ENCODE measurements at places on chromosomes 4 and X.
A peak's percentile ranks its signal among the peaks of the same experiment; 100 is the strongest.

GRCh38 chr4:52939739-52940138 lies 77.6 kb downstream of the RASL11B start:
- no peak for DNase-seq

- DNase-seq = no peak
Measured at GRCh38 chr4:112908511-112908910, 140.9 kb upstream of the ANK2 start.

- DNase-seq = no peak
Measured at GRCh38 chr4:52932591-52933470, 70.7 kb downstream of the RASL11B start.

GRCh38 chr4:52006887-52007286 lies 13.3 kb downstream of the LRRC66 start:
- DNase-seq = no peak

DNA sequence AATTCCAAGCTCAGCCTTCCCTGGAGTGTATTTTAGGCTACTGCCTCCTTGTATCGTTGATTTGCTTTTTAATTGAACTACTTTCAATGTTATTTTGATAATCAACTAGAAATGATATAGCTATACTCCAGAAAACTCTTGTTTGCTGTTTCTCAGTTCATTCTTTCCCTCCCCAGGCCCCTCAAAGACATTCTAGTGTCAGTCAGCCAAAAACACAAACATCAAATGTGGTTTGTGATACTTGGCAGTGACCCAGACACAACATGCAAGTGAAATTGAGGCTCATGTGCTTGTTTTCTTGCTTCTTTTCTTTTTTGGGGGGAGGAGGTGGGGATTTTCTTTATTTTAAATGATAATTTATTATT lies 7.6 kb downstream of the FAT4 start:
- no peak for DNase-seq

- no peak for DNase-seq
Measured at GRCh38 chr4:73646117-73646516, 25.9 kb upstream of the RASSF6 start.

DNA sequence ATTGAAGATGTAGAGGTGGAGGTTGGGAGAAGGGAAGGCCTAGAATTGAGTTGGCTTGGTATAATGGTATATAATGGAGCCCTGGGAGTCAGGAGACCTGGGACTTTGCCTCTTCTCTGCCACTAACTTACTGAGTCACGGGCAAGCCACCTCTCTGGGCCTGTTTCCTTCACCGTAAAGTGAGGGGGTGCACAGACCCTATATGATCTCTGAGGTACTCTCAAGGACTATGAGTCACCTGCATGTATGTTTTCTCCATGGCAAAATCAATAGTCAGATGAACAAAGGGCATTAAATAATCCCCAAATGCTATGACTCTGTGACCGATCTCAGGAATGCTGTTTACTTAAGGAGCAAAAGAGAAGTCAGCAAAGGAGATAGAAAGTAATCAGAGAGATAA lies 5.1 kb downstream of the P2RY4 start:
- DNase-seq = no peak

DNA sequence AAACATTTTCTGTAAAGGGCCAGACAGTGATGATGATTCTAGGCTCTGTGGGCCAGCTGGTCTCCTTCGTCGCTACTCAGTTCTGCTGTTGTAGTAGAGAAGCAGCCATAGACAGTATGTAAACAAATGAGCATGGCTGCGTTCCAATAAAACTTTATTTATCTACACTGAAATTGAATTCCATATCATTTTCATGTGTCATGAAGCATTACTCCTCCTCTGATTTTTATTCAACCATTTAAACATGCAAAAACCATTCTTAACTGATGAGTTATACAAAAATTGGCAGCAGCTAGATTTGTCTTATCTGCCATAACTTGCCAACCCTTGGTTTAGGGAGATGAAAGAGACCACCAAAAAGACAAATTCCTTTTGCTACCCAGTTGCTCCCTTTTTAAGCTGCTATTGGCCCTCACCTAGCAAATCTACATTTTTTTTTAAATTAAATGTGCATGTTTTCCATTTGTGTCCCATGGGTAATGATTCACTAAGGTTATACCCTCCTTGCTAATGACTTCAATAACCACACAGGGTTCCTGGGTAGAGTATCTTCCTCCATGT lies 309.9 kb downstream of the DHX15 start:
- no peak for DNase-seq

DNA sequence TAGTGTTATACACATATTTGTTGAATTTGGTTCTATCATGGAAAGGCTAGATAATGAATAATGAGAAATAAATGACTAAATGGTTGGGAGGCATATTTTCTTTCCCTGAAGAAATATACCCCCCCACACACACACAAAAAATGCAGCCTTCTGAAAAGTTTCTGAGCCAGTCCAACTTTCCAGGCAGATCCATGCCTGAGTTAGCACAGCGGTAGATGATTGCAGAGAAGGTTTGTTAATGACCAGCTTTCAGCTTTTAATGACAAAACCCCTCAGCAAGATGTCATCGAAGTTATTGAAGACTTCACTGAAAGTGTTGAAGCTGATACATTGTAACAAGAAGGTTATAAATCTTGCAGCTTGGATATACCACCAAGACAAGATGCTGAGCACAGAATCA lies 61.4 kb downstream of the GBA3 start:
- no peak for DNase-seq

- DNase-seq = no peak
Measured at GRCh38 chr4:137934911-137935310, 307.2 kb downstream of the SLC7A11 start.

- DNase-seq = no peak
Measured at GRCh38 chr4:99275050-99275449, 15.7 kb downstream of the ADH1A start.

- DNase-seq = no peak
Measured at GRCh38 chr4:85419103-85419502, 55.8 kb upstream of the ARHGAP24 start.

GRCh38 chr4:184369871-184370270 lies 104.5 kb downstream of the IRF2 start:
- DNase-seq = no peak

- no peak for DNase-seq
Measured at GRCh38 chr4:12144051-12144450, 715.4 kb upstream of the HS3ST1 start.

- DNase-seq = no peak
Measured at GRCh38 chr4:85243857-85244256, 231.1 kb upstream of the ARHGAP24 start.

- DNase-seq = no peak
Measured at GRCh38 chrX:136211766-136212556, 39.2 kb downstream of the MAP7D3 start.

DNA sequence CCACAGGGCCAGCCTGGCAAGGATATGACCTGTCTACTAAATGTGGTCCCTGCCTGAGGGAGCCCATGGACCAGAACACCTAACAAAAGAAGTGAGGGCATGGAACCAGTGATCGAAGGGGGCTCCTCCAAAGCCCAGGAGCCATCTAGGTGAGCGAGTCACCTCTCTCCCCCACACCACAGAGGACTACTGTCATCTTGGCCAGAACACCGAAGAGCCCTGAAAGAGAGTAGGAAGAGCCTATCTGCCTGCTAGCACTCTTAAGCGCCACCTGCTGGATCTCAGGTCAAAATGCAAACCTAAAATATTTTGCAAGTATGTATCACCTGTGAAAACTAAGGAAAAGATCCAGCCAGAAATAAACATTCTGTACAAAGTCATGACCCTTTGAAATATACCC lies 137.9 kb upstream of the ZXDB start:
- DNase-seq = peak; percentile 2

DNA sequence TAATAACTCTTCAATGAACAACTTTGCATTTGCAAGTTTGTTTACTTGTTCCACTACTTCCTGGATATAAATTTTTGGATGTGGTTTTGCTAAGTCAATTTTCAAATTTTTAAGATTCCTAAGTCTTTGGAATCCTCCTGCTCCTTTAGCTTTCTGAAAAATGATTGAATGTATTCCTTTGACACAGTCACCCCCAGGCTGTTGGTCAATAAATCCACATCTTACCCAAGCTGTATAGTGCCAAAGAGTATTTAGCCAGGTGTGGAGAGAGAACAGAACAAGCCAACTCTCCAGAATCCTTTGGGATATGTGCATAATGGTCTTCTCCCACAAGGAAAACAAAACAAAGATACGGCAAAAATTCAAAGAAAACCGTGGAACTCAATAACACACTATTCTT lies 56.9 kb upstream of the INTU start:
- DNase-seq = no peak

DNA sequence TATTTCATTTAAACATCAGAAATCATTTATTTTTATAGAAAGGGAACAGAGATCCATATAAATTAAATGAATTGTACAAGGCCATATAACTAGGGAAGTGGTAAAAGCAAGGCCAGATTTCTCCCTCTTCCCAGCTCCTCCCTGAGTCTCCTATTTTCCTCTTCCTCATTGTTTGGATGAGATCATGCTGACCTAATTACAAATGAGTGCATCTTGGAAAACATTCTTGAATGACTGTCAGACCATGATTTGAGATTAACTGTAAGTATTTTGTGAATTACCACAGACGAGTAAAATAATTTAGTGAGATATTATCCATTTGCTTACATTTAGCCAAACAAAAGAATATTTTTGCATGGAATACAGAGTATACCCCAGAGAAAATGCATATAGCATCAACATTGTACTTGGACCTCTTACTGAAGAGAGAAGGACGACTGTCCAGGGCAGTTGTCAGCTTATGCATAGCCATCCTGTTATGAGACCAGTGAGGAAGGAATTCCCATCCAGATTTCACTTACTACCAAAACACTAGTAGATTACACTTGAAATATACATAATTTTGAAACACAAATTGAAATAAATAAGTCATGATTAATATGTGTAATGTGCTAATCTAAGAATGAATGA lies 47.3 kb downstream of the SLAIN2 start:
- no peak for DNase-seq

- no peak for DNase-seq
Measured at GRCh38 chrX:53263597-53264094, 17.7 kb downstream of the IQSEC2 start.

DNA sequence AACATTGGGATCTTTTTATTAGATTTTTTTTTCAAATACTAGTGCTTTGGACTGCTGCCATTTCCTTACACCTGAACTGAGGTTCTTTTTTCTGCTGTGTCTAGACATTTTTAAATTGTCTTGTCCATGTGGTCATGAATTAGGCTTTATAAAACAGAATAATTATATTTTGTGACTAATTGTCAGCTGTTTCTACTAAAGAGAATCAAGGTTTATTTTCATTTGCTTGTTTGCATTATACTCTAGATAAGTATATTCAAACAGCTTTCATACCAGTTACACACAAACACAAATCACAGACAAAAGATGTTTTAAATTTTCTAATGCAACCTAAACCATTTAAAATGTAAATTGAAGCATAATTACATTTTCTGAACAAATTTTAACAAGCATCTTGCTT lies 194.7 kb downstream of the GALNTL6 start:
- no peak for DNase-seq

DNA sequence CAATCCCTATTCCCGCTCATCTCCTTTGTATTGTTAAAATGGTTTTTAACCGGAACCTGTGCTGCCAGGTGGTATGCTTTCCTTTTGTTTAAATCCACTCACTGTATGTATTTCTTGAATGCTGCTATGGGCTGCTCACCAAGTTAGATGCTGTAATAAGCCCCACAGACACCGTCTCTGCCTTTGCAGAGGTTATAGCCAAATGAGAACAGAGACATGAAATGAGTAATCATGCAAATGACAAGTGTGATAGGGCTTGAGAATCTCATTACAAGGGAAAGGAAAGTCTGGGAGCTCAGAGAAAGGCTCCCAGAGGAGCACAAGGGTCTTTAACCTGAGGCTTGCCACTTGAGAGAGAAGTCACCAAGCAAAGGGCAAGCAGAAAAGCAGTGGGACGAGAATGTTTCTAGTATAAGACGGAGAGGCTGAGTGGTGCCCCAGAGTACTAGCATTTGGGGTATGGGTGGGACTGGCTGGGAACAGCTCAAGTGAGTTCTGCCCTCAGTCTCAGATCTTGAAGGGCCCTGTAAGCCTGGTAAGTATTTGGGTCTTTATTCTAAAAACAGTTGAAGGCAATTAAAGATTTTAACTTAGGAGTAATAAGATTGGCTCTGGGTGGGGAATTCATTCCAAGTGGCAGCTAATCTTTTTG lies 110.8 kb upstream of the H2AZ1 start:
- DNase-seq = no peak

DNA sequence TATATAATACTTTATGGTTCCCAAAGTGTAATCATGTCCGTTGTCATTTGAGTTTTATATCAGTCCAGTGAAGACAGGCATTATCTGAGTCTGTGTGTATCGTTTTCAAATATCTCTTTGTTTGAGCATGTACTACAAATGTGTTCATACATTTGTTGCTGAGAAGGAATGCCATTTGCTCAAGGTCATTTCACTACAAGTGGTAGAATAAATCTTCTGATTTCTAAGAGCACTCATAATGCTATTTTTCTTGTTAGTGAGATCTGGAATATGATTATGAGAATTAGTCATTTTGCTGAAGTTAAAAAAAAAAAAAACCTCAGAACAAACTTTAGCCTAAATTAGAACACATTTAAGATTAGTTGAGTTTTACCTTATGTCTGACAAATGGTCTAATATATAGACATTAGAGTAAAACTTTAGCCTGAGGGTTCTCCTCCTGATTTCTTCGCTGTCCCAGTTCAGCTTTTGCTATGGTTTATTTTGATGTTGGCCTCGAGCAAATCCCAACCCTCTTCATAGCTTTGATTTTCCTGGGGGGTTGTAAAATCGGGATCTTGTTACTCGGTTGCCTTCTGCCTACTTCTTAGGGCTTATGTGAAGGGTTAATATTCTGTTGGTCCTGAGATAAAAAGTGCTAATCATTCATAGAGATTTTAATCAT lies 87.1 kb downstream of the TMEM131L start:
- no peak for DNase-seq

DNA sequence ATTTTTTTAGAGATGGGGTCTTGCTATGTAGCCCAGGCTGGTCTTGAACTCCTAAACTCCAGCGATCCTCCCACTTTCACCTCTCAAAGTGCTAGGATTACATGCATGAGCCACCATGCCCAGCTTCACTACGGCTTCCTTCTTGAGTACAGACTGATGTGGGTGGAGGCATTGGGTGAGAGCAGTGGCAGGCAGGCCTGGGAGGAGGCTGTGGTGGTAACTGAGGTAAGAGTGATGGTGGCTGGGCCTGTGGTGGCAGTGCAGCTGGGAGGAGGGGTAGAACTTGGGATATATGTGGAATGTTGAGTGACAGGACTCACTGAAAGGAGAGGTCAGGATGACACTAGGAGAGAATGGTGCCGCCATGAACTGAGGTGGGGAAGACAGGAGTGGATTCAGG lies 80.9 kb downstream of the MED28 start:
- no peak for DNase-seq

GRCh38 chr4:8709050-8709728 lies 116.6 kb downstream of the CPZ start:
- DNase-seq = no peak

GRCh38 chr4:74932832-74933561 lies at the start of gene PARM1:
PARM1 (plus strand) TSS chr4:74933116; CDS start chr4:74933328, 212 bp downstream.
- DNase-seq = peak; percentile 55

DNA sequence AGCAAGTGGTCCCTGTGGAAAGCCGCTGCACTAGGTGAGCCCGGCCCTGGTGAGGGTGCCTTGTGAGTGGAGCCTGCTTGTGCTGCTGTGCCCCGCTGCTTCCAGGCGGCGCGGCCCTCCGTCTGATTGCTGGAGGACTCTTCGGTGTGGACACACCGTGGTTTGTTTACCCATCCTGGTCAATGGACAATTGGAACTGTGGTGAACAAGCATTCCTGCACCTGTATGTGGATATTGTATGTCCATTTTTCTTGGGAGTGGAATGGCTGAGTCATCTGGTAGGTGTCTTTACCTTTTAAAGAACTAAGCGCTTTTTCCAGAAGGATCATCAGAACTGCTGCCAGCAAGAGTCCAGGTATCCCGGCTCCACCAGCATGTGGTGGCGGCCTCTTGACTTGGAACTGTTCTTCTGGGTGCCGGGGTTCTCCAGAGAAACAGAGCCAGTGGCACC lies 15.6 kb downstream of the MAEA start:
- DNase-seq = no peak
